Right forelimb (tissue), 1 donor: ENCODE measurements at places on chromosomes 11 and 22.

GRCh38 chr11:45362636-45363035 is 76.5 kb upstream of the SYT13 start:
- no peak for DNase-seq

GRCh38 chr11:24122291-24122690 is 374.6 kb upstream of the LUZP2 start:
- DNase-seq, result no peak

DNA sequence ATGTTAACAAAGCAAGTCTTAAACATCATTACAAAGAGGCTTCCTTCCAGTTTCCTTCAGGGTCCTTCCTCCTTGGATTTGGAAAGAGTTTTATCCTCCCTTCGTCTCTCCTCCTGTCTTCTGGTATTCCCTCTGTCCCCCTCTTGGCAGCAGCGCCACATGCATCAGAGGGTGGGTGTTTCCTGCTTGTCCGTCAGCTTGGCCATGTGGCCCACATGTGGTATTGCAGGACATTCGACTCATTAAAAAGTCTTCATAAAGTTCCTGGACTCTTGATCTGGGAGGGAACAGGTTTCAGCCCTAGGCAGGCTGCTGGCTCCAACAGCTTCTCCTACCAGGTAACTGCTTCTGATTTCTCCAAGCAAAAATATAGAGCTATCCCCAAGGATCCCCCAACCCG is 189.8 kb downstream of the CSNK2A3 start:
- peak; percentile 51 for DNase-seq

DNA sequence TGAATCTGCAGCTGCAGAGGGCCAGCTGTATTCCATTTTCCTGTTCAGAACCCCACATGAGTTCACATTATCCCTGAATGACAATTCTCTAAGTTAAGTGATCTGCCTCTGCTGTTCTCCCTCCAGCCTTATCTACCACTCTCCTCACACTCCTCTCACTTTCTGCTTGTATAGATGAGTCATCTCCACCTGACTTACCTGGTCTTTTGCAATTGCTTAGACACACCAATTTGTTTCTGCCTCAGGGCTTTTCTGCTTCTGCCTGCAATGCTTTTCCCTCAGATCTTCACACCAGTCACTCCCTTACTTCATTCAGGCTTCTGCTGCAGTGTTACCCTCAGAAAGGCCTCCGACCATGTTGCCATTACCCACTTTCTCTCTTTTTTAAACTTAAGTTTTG is 118.1 kb downstream of the ATM start:
- no peak for DNase-seq

- no peak for DNase-seq
These were observed 2.4 kb downstream of the BRSK2 start for GRCh38 chr11:1392111-1392510.

- DNase-seq, result no peak
These were observed 14.3 kb downstream of the HPS5 start for GRCh38 chr11:18307461-18308139.

GRCh38 chr11:75219869-75220268 is 20.7 kb upstream of the TPBGL start:
- DNase-seq, result no peak

- DNase-seq, result no peak
These were observed 303.4 kb downstream of the FAT3 start for GRCh38 chr11:92528001-92528400.

GRCh38 chr22:37245740-37246139 is 1.7 kb upstream of the RAC2 start:
- no peak for DNase-seq

DNA sequence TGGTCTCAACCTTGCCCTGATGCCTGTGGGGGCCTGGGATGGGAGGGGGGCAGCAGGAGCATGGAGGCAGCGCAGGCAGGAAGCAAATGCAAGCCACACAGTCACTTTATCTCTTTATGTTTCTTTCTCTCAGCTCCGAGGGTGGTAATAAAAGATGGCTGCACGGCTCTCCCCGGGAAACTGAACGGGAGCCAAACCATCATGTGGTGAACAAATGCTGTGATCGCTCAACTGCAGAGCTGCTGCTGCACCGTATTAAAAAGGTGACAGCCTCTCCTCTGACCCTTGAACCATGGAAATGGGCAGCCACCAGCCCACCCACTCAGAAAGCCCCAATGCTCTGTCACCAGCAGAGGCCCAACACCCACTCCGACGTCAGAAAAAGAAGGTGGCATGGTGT is 110.0 kb downstream of the TIMP3 start:
- DNase-seq, result no peak

DNA sequence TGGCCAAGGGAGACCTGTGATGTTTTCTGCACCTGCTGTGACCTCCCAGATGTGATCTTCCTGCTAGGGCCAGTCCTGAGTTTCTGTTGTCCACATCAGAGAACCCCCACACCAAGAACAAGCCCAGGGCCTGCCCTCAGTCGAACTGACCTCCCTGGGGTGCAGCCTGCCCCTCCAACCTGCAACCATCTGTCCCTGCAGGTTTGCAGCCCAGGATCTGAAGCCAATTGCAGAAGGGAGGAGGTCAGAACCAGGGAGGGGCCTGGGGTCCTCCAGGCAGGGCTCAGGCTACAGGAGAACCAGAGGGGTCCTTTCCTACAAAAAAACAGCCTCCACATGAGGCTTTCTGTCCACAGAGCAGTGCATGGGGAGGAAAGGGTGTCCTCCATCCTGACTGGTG is 807 bp downstream of the TRIM3 start:
- no peak for DNase-seq

DNA sequence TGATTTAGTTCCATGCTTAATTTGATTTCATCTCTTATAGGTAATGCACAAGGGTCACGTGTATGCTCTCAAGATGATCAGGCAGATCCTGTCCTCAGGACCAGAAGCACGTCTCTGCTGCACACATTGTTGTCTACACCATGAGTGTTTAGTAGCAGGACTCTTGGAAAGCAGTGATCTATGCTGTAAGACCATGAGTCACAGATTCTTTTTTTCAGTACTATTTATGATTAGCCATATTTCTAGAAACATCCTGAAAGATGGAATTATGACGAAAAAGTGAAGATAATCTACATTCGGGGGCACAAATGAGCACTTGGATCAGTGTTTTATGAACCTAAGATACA is 29.6 kb downstream of the ZBED4 start:
- no peak for DNase-seq

GRCh38 chr11:61883947-61884346 is 7.4 kb downstream of the FADS3 start:
- DNase-seq, result no peak

- DNase-seq, result no peak
These were observed 2.8 kb upstream of the DIXDC1 start for GRCh38 chr11:111934306-111934705.

GRCh38 chr11:11247086-11247485 is 106.0 kb downstream of the CSNK2A3 start:
- no peak for DNase-seq

DNA sequence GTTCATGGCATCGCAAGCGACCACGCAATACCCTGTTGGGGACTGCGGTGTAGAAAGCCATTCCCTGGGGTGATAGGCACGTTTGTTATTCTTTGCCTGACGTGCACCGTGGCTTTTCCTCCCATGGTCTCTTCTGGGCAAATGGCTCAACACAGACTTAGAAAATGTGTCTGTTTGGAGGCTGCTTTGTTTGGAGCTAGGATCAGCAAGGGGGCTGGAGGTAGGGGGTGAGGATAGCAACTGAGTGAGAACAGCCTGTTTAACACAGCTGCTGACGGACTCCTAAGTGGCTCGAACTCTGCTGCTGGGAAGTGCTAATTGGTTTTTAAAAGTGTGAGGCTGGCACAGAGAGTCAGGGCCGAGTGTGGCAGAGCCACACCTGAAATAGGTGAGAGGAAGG is 16.1 kb upstream of the CHRM4 start:
- no peak for DNase-seq

DNA sequence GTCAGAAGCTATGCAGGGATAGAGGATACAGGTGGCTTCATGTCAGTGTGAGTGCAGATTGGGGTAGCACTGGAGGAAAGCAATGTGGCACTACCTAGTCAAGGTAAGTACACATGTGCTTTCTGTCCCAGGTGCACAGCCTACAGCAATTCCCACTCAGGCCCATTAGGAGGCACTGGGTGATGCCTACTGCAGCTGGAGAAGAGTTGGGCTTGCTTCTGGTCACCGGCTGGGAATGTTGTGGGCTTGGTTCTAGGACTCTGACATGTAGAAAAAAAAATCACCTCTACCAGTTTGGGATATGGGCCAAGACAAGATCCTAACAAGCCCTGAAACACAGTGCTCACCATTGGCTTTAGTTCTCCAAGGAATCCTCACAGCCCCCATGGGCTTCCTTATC is 69.7 kb downstream of the TENM4 start:
- DNase-seq, result no peak

DNA sequence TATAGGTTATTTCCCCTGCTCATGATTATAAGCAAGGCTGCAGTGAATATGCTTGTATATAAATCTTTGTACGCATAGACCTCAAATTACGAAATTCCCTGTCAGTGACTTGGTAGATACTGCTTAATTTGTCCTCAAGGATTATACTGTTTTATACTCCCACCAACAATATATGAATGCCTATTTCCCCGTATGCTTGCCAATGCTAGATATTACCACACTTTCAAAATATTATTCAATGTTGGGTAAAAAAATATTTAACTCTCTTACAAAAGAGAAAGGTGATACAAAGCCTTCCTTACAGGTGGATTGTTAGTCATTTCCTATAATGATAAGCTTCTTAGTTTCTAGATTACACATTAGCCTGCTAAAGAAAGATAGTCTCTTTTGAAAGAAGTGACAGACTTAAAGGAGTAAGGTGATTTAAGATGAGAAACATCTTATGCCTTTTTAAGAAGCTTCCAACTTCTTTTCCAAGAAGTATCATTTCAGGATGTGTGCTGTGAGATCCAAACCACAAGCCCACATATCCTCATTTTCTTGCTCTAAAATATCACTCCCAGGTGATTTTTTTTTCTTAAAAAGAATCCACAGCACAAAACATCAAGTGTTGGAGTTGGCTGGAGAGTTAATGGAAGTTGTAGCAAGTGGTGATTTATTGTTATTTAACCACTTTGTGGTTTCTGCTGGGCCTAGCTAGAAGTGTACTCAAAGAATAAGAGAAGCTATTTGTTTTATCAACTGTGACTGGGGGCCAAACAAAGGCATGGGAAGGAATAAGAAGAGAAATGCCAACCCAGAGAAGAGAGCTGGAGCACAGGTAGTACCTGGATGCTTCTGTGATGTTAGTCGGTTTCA is 59.2 kb downstream of the BARX2 start:
- DNase-seq, result no peak

DNA sequence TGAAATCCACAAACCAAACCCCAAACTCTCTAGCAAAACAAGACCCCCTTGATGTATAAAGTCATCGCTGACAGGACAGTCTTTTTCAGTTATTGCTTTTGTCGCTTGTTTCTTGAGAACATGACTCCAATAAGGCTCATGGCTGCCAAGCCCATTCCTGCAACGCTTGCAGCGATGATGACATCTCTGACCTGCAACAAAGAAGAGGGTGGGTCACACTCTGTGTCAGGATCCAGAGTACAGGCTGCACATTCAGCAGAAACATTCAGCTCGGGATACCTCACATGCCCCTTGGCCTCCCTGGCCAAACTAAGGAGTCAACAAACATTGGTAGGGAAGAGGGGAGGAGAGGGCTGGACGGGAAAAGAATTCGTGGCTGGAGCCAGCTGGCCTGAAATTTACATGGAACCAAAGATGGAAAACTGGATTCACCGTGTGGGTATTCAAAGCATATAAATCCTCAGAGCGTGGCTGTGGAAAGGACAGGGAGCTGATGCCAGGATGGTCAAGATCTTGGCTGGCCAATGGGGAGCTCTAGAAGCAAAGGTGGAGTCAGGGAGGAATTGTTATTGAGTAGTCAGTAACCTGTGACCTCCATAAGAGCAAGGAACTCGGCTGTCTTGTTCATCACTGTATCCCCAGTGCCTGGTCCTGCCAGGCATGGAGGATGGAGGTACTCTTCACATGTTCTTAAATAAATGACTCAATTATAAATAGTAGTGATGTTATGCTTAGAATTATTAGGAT is 11.8 kb upstream of the PLAAT2 start:
- DNase-seq, result no peak

GRCh38 chr11:16293204-16293681 is 63.1 kb downstream of the SOX6 start:
- no peak for DNase-seq

DNA sequence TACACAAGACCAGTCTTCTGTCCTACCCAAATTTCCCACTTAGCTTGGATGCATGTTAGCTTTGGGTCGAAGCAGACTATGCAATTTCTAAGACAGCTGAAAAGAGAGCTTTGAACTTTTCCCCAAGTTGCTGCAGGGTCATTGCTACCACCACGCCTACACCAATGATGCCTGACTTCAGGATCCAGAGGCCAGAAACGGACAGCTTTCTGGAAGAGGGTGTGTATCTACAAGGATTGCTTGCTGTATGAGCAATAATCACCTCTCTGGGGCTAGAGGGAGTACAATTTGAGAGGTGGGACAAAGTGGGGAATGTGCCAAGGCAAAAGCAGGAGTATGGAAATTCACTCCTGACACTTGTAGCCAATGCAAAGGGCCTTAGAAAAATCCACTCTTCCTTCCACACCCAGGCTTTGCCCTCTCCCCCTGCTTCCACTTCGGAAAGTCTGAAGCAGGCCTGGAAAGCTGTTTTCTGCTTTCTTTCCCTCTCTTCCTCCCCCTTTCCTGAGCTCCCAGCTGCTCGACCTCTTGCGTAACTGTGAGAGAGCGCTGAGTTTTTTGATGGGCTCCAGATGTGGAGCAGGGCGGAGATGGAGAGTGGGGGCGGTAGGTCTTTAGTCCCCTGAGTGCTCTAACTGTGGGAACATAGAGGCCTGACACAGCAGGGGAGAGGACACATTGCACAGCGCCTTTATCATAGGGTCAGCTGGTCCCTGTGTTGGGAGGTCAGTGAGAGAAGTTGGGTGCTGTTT is 2.1 kb upstream of the PHLDB1 start:
- peak; percentile 89 for DNase-seq

GRCh38 chr11:64766881-64767280 is 7.1 kb upstream of the PYGM start:
- DNase-seq, result no peak

DNA sequence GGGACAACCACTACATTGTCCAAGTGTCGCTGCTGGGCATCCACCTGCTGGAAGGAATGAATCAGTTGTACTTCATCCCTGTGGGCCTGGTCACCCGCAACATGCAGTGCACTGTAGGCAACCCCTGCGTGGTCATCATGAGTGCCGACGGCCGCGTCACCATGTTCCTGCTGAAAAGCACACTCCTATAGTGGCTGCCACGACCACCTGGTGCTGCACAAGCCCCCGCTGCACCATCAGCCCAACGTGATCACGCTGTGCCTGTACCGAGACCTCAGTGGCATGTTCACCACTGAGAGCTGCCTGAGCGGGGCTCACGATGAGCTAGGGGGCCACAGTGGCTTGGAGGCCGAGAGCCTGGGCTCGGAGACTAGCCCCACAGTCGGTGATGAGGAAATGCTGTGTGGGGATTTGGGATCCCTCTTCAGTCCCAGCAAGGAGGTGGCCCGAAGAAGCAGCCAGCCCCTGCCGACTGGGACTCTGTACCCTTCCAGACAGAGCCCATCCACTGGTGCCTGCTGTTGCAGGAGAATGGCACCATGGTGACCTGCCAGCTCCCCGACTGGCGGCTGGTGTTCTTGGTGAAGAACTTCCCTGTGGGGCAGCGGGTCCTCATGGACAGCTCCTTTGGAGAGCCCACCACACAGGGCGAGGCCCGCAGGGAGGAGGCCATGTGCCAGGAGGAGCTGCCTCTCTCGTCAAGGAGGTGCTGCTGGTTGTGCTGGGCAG is 15.7 kb upstream of the SLC5A4 start:
- DNase-seq, result no peak
